ENCODE measurements at places on chromosomes 12 and 14. TPM values are rescaled to one million over a fixed set of nuclear protein-coding genes. Genes with fewer than 3 reads are reported as not detected.

- DNase-seq = no peak
Measured at GRCh38 chr14:45177076-45177475, 41.3 kb downstream of the FANCM start.

Gene DCTN2
- 93.4 TPM for total RNA-seq

DNA sequence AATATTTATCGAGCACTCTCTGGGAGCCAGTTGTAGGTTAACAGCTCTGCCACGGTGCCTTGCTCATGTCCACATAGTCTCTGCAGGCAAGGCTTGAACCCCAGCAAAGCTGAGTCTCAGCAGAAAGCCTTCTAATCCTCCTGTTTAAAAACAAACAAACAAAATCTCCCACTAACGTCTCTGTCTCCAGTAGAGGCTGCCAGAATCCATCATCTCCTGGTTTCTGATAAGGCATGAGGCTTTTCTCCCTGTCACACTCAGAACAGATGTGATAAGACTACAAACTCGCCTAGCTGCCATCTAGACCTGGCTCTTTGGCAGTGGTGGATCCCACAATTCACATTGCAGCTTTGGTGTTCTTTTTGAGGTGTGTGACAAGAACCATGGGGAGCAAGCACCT lies 813.2 kb downstream of the AACS start:
- DNase-seq = no peak

Gene SLC2A13
- total RNA-seq = 1.0 TPM

- DNase-seq = no peak
Measured at GRCh38 chr14:88488081-88488480, 66.7 kb downstream of the PTPN21 start.

DNA sequence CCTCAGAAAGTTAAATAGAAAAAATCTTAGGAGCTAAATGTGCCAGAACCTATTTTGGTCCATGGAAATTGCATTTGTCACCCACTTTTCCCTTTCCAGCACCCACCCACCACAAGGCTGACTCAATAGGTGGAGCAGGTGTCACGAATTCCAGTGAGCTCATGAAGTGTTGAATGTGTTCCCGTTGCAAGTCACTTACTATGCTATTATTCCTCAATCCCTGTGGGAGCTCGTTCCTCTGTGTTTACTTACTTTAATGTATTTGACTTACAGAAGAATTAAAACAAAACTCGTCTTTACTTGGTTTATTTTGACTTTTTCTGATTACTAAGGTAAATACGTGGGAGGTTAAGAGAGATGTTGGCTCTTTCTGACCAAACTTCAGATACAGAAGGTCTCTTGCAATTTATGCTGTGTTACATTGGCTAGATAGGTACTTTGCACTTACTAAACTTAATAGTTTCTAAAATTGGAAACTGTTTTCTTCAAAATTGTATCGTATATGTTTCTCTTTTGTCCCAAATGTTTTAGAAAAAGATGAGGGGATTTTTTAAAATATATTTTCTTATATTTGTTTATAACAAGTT lies 269.4 kb upstream of the NOVA1 start:
- no peak for DNase-seq

Gene RBM25
- total RNA-seq = 68.9 TPM

DNA sequence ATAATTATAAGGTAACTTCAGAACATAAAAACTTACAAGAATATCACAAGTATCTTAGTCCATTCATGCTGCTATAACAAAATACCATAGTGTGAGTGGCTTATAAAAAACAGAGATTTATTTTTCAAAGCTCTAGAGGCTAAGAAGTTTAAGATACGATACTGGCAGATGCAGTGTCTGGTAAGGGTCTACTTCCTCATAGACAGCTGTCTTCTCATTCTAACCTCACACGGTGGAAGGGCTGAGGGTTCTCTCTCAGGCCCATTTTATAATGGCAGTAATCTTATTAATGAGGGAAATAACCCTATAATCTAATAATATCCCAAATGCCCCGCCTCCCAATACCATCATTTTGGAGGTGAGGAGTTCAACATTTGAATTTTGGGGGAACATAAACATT lies 23.7 kb upstream of the OSBPL8 start:
- DNase-seq = no peak

DNA sequence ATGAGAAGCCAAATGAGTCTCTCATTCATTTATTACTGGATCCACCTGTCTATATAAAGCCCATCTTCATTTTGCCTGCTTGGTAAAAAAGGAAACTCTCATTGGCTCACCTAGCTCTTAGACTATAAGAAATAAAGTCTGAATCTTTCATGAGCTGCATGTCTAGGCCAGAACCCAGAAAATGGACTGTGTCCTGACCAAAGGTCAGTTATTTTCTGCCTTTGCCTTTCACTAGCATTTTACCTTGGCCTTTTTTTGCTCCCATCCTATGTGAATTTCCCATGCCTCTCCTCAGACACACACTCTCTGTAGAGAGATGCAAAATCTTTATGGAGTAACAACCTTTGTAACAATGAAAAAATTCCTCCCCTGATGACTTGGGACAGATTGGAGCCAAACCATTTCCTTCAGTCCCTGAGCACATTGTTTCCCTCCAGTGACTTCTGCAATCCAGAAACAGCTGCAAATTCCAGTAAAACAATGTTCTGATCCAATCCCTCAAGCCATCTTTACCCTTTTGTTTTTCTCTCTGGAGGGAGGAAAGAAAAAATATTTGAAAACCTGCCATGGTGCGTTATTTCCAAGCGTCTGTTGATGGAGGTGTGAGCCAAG lies 33.6 kb upstream of the MAP3K9 start:
- no peak for DNase-seq

DNA sequence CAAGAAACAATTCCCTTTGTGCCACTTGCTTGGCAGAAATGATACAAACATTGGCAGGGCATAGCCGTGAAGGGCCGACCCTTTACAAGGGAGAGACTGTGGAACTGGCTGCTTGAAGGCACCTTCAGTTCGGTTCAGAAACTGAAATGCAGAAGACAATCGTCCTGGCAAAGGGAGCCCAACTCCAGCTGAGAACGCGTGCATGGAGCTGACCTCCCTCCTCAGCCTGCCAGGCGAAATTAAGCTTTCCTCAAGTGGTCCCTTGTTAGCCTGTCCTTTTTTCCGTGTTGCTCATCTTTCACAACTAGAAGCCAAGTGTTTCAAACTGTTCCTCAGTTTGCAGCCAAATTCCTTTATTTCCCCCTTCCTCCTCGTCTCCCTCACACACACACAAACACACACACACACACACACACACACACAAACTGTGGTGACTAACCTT lies 8.1 kb downstream of the LGR5 start:
- no peak for DNase-seq

GRCh38 chr14:94054936-94055335 lies 26.1 kb downstream of the DDX24 start:
- DNase-seq = no peak

Gene ZBTB25
- 18.6 TPM for total RNA-seq

- DNase-seq = no peak
Measured at GRCh38 chr12:110858848-110859247, 12.1 kb downstream of the CCDC63 start.

- no peak for DNase-seq
Measured at GRCh38 chr14:103386713-103387329, 1.6 kb downstream of the MARK3 start.

Gene LRFN5
- not detected for total RNA-seq

DNA sequence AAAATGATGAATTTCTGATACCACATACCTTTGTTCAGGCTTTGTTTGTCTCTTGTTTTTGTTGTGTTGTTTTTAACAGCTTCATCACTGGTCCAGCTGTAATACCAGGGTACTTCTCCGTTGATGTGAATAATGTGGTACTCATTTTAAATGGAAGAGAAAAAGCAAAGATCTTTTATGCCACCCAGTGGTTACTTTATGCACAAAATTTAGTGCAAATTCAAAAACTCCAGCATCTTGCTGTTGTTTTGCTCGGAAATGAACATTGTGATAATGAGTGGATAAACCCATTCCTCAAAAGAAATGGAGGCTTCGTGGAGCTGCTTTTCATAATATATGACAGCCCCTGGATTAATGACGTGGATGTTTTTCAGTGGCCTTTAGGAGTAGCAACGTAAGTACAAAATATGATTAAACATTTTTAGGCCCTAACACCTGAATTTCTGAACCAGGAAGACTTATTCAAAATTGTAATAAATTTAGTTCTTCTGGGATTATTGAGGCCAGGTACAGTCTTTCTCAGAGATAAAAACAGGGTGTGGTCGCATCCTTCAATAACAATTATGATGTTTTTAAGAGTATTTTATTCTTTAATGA lies 22.4 kb downstream of the RXYLT1 start:
- DNase-seq = no peak

Gene TIGAR
- total RNA-seq = 13.2 TPM

DNA sequence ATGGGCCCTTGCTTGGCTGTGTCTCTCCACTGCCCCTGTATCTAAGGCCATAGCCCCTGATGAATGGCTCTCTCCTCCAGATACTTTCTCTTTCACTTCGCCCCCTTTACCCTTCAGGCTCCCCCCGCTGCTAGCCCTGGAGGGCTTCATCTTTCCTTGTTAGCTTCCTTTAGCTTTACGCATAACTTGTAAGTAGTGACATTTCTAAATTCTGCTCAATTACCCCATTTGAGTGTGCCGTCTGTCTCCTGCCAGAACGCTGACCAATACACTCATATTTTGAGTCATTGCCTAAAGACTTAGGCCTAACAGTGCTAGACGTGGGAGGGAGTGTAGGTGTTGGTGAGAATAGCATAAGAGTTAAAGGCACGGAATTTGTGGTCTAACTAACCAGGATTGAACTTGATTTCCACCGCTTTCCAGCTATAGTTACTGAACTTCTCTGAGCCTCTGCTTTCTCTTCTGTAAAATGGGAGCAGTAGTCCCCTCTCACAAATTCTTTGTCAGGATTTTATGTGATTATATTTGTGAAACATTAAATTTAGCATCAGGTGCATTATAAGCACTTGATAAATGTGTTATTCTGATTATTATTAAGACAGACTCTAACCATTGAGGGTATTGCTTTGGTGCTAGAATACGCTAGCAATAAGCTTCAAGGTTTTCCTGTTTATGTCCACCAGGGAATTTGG lies 129.3 kb downstream of the ZFP36L1 start:
- no peak for DNase-seq

- no peak for DNase-seq
Measured at GRCh38 chr12:131346555-131347344, 364.1 kb upstream of the SFSWAP start.

Gene SERPINA10
- not detected for total RNA-seq

Data from PC-9 (cell line).